ENCODE measurements at places on chromosomes 6 and 20. TPM values are rescaled to one million over a fixed set of nuclear protein-coding genes. Genes with fewer than 3 reads are reported as not detected.

DNA sequence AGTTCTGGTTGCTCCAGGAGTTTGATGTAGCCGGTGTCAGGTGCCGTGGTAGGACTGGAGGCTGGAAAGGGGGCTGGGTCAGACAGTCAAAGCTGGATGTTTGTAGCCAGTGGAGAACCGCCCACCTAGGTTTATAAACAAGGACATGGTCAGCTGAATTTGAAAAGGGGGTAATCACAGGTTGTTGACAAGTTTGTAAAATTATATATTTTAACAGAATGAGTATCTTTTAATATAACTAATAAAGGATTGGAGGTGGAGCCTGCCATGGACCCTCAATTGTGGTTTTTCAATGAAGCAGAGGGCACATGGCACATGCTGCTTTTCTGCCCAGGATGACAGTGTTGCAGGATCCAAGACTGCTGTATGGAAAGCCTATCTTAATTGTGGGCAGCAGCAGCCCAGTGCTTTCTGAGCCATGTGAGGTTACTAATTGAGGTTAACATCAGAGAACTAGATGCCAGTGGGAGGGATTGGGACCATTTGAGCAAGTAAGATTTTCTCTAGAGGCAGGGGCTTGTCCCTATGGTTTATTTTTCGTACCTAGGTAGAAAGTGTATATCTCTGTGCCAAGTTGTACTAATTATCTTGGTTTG, 9.7 kb downstream of the HECA start:
- H3K27me3 ChIP-seq, result no peaks in the 10 kb centered on the region
- no peak for DNase-seq
- H3K36me3 ChIP-seq, result no peaks in the 10 kb centered on the region
- H3K27ac ChIP-seq, result peak overlapping the region; percentile 48
- peaks cover 25% of the 10 kb centered on the region for H3K4me1 ChIP-seq

DNA sequence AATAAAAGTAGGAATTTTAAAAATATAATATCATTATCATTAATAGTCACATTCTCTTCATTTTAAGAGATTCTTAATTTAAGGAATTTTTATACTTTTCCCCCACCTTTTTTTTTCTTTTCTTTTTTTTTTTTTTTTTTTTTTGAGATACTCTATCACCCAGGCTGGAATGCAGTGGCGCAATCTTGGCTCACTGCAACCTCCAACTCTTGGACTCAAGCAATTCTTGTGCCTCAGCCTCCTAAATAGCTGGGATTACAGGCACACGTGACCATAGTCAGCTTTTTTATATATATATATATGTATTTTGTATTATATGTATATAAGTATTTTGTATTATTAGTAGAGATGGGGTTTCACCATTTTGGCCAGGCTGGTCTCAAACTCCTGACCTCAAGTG, 457.7 kb downstream of the CDKAL1 start:
- H3K36me3 ChIP-seq, result peaks cover 16% of the 10 kb centered on the region
- H3K4me3 ChIP-seq, result no peak overlapping the region
- DNase-seq, result no peak
- H3K27me3 ChIP-seq, result no peaks in the 10 kb centered on the region
- peaks cover 31% of the 10 kb centered on the region for H3K4me1 ChIP-seq

DNA sequence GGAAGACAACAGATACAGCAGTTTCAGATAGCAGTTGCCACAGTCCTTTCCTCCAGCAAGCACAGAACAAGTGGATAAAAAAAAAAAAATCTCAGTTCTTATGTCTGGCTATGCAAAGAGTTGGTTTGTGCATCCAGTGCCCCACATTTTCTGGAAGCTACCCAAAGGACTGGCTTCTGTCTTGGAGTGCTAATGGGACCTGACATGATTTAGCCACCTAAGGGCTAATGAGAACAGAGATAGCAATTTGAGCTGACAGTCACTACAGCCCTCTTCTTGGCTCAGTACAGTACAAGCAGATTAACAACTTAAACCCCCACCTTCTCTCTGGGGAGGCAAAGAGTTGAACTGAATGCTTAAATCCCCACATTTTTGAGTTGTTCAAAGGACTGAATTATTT, 976.8 kb downstream of the TBC1D32 start:
- DNase-seq, result no peak
- peaks cover 14% of the 10 kb centered on the region for H3K4me1 ChIP-seq
- no peak overlapping the region for H3K27ac ChIP-seq
- H3K36me3 ChIP-seq, result peaks cover 36% of the 10 kb centered on the region
- H3K4me3 ChIP-seq, result no peak overlapping the region

- H3K4me1 ChIP-seq, result no peaks in the 10 kb centered on the region
- no peak for DNase-seq
- H3K4me3 ChIP-seq, result no peak overlapping the region
- H3K27me3 ChIP-seq, result no peaks in the 10 kb centered on the region
These were observed 89.5 kb downstream of the CHMP4B start for GRCh38 chr20:33900521-33901131.

DNA sequence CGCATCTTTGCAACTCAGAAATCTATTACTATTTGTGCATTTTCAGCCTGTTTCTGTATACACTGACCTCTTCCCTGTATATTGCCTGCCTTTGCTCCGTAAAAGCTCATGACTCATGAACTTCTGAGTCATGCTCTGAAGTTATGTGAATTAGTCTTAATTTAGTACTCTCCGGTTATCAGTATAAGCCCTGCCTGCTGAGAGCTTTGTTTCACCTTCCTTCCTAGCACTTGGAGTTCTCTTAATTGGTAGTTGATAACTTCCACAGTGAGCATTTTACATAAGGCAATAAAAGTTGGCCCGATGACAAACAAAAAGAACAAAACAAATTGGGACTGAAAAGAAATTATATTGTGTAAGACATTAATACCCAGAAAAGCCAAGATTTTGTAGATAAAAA, 231.4 kb downstream of the GJA1 start:
- 0 out of 2 replicates have a peak, but pooled peaks cover 4% of the 10 kb centered on the region for H3K4me1 ChIP-seq
- no peak for DNase-seq
- no peaks in the 10 kb centered on the region for H3K36me3 ChIP-seq
- no peaks in the 10 kb centered on the region for H3K27me3 ChIP-seq
- no peak overlapping the region for H3K27ac ChIP-seq
- no peak overlapping the region for H3K4me3 ChIP-seq

- H3K4me1 ChIP-seq, result peaks cover 11% of the 10 kb centered on the region
- no peaks in the 10 kb centered on the region for H3K27me3 ChIP-seq
- H3K36me3 ChIP-seq, result no peaks in the 10 kb centered on the region
- H3K27ac ChIP-seq, result no peak overlapping the region
- no peak overlapping the region for H3K4me3 ChIP-seq
These were observed 33.2 kb upstream of the KIF3B start for GRCh38 chr20:32244150-32244823.

AHCY gene
- total RNA-seq, result 401 TPM

CENPW gene
- 85.1 TPM for total RNA-seq

PTGIS gene
- 37.0 TPM for total RNA-seq

NOX3 gene
- 0.09 TPM for total RNA-seq

Data from WTC11 (cell line).